RKO (cell line): ENCODE measurements at places on chromosomes 4 and X.

DNA sequence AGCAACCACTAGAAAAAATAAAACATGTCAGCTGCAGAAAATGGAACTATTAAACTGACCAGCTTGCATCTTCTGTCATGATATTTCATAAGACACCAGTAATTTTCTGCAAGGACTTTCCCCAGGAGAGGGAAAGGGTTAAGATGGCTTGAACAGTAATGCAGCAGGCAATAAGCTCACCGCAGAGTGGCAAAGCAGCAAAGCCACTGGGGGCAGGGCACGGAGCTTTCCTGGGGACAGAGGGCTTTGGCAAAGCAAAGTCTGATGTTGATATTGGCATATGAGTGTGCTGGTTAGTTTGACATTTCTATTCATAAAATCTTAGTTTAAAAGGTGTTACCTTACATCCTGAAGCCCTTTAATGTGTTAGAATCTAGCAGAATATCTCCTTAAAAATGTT, 55.1 kb upstream of the NAP1L5 start:
- no peak for DNase-seq

GRCh38 chrX:81959964-81960363, 758.1 kb downstream of the SH3BGRL start:
- no peak for DNase-seq

- DNase-seq = no peak
Observed at GRCh38 chr4:93086356-93086755, 742.2 kb upstream of the ATOH1 start.

DNA sequence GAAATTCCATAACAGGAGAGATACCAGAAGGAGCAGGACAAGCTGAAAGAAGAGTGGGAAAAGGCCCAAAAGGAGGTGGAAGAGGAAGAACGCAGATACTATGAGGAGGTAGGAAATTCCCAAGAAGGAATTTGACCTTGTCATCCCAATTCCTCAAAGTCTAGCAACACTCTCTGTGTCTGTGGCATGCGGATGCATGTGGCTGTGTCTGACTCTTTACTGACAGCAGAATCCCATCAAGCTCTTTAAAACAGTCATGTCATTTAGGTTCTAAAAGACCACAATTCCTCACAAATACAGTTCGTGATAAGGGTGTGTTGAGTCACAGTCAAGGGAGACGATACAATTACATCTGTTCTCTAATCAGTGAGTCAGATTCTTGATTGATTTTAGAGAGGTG, 68.5 kb downstream of the PHOX2B start:
- no peak for DNase-seq

DNA sequence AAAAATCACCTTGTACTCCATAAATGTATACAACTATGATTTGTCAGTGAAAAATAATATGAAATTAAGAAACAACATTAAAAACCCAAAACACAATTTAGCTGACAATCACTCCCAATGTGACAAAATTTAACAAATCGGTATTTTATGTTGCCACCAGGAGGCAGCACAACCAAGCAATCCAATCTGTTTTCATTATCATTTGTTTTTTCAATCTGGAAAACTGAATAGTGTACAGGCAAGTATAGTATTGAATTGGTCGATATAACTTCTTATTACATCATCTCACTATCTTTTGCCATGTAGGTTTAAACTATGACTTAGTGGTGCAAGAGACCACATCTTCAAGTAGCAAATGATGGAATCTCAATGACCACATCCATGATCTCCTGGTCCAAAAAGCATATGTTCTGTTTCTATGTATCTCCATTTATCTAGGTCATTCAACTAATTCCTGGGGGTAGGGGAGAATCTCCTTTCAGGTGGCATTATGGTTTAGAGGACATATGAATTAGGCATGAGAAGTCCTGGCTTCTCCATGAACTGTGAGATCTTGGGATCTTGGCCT, 112.9 kb upstream of the AGA start:
- DNase-seq = no peak

DNA sequence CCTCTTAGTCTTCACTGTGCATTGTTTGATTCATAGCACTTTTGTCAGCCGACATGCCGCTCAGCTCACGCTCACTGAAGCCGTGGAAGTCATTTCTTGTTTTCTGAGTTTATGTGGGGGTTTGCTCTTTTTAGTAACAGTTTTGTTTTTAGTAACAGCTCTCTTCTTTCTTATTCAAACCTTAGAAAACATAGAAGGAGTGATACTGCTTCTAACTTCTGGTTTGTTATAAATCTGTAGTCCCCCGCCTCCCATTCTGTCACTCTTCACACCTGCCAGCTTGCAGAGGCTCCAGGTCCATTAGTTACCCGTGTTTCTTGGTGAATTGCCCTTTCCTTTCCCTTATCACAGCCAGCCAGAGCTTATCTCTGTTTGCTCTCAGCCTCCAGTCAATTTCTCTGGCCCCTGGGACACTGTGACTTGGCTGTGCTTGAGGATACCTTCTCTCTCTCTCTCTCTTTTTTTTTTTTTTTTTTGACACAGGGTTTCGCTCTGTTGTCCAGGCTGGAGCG, 50.5 kb downstream of the GRK4 start:
- no peak for DNase-seq

DNA sequence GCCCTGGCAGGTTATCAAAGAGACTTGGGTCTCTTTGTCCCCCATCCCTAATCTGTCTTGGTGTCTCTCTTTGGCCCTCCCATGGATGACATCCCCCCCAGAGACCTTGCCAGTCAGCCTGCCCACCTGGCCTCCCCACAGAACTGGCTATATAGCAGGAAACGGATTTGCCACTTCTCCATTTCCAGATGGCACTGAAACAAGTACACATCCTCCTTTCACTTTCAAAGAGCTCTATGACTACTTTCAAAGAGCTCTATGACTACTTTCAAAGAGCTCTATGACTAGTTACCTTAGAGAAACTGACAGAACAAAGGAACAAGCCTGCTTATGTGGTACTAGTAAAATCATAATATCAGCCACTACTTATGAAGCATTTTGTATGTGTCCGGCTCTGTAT, 175.3 kb downstream of the MAML3 start:
- DNase-seq = no peak

- peak; percentile 7 for DNase-seq
Observed at GRCh38 chr4:109233570-109233969, 68.9 kb downstream of the COL25A1 start.

DNA sequence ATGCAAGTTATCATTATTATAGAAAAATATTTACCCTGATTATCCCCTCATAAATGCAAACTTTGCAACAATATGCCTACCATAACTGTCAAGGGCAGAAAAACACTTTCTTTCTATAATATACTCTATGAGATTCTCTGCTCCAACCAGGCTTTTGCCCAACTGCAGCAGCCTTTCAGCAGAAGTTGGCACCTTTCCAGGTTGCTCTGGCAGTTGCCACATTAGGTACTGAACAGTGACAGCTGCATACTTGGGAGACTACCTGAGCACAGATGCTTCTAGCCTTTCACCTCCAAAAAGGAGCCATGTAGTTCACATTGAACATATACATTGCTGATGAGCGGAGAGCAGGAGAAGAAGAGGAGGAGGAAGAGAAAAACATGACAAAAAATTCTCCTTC, 69.5 kb upstream of the BRWD3 start:
- DNase-seq = no peak
